ENCODE measurements at places on chromosomes 7 and 10.

DNA sequence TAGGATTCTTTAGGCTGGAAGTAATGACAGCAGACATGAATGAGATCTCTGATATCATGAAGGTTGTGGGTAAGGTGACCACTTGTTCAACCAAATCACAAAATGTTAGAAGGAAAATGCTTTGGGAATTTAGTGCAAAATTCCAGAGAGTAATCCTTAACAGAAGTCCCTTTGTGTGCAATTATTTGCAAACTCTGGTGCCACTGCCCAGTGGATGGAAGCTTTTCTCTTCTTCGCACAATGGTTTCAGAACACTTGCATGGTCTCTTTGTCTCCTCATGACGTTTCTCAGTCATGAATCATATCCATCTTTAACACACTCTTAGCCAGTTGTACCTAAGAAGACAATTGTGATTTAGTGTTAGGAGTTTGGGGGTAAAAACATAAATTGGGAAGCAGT lies 570.4 kb upstream of the ANKRD30A start:
- DNase-seq: no peak

DNA sequence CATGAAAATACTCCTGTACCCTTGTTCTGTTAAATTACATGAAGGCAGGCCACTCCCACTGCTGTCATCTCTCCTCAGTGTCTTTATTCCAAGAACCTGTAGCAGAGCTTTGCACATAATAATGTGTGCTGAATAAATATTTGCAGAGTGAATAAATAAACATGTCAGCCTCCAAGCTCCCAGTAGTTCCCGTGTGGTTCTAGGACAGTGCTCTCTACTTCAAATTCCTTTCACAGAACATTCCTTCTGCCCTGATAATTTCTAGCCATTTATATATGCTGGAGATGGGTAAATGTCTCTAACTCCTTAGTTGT lies 20.3 kb upstream of the HYAL4 start:
- no peak for DNase-seq

DNA sequence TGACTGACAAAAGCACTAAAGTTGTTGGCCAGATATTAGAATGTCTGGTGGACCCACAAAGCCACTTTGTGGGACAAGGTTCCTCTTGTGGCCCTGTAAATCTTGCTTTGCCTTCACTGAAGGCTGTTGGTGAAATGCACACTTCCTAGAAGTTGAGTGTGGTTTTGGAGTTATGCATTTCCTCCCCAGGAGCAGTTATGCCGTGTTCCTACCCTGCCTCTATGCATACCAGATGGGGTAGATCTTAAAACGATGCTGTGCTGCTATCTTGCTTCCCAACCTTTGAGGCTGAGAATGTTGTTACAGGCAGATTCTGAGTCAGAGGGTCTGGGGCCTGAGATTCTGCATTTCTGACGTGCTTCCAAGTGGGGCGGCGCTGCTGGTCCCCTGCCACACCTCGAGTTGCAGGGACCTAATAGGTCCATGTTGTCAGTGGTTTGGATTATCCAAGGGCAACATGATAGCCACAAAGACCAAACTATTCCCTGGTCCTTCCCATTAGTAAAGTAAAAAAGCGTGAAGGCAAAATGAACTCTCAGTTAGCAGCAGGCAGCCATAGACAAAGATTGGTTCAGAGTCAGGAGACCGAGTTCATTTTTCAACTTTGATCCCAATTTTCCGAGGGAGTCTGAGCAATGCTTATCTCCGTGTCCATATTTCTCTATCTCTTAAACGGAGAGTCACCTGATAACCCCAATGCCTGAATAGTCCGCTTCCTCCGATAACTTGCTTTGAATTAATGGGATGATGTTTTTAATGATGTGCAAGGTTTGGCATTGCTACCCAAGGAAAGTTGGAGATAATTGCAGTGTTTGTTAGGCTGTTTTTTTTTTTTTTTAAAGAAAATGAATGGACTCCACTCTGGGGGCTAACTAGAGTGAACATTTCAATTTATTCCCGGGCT lies 55.8 kb downstream of the CDHR3 start:
- DNase-seq: no peak

DNA sequence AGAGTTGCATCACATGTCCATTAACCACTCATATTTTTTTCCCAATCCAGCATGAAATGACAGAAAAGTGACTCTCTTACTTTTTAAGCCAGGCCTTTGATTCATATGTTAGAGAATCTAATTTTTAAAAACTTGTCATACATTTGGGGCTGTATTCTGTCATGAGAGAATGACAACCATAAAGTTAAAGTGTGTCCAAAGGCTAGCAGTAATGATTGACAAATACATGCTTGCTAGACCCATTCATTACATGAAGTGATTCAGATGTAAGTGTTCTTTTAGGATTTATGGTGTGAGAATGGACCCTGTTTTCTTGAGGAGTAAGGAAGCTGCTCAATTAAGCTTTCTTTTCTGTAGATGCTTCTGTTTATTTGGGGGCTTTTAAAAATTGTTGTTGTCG lies 75.4 kb downstream of the CSTF2T start:
- no peak for DNase-seq

- no peak for DNase-seq
Observed at GRCh38 chr10:22712211-22712955, 2.0 kb downstream of the PIP4K2A start.

- no peak for DNase-seq
Observed at GRCh38 chr10:110430340-110431273, 67.1 kb upstream of the DUSP5 start.

GRCh38 chr10:129390147-129390546 lies 76.9 kb upstream of the MGMT start:
- no peak for DNase-seq

DNA sequence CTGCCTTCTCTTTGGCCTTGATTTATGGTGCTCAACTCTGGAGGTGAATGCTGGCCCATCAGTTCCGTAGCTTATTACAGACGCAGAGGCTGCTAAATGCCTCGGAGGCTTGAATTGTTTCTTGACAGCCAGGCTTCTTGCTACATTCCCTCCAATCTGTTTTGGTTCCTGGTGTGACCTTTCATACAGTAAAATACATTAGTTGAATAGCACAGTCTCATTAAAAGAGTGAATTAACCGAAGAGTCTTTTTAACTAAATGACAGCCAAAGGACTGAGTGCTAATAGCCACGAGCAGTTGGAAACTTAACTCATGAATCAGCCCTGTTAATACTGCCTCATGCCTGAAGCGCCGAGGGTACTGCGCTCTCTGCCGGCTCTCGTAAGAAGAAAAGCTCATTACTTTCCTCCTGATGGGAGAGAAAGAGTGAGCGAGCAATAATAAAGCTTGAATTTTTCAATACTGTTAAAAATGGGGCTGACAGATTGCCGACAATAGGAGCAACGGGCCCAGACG lies 236.4 kb upstream of the GPR26 start:
- DNase-seq: no peak

GRCh38 chr7:27171637-27172314 lies 2.3 kb downstream of the HOXA10 start:
- DNase-seq: no peak

- no peak for DNase-seq
Observed at GRCh38 chr7:30913821-30914515, 2.3 kb downstream of the AQP1 start.

DNA sequence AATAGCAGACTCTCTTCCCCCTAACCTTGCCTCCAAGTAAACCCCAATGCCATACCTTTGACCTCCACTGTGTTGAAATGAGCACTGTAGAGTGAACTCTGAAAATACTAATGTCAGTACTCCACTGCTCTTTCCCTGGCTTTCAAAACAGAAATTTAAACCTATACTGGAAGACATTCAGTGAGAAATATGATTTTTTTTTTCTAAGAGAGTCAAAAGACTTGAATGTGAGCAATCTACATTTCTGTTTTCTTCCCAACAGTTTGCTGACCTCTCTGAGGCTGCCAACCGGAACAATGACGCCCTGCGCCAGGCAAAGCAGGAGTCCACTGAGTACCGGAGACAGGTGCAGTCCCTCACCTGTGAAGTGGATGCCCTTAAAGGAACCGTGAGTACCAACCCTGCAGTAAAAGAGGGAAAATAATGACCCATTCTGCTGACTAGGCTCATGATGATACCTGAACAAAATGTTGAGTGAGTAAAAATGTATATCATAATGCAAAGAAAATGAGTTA lies 6.4 kb downstream of the VIM start:
- DNase-seq: no peak

GRCh38 chr10:60654813-60655464 lies 123.3 kb upstream of the CDK1 start:
- DNase-seq: no peak

GRCh38 chr7:106057962-106058927 lies 53.9 kb downstream of the SYPL1 start:
- peak; percentile 70 for DNase-seq

DNA sequence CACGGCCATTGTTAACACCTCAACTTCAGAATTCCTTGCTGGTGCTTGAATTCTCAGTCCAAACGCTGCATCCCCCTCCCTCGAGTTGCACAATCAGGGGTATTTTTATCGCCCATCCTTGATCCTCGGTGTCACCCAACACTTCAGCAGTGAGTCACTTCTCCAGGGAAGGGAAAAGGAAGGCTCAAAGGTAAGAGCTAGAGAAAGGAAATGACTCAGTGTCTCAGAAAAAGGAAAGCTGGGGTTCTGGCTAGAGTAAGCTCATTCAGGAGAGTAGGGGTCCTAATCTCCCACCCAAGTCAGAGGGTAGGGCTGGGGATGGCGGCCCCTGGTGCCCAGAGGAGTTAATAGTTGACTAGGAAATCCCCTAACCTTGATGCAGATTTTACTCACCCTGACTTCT lies 39.8 kb upstream of the TRIM8 start:
- DNase-seq: no peak

DNA sequence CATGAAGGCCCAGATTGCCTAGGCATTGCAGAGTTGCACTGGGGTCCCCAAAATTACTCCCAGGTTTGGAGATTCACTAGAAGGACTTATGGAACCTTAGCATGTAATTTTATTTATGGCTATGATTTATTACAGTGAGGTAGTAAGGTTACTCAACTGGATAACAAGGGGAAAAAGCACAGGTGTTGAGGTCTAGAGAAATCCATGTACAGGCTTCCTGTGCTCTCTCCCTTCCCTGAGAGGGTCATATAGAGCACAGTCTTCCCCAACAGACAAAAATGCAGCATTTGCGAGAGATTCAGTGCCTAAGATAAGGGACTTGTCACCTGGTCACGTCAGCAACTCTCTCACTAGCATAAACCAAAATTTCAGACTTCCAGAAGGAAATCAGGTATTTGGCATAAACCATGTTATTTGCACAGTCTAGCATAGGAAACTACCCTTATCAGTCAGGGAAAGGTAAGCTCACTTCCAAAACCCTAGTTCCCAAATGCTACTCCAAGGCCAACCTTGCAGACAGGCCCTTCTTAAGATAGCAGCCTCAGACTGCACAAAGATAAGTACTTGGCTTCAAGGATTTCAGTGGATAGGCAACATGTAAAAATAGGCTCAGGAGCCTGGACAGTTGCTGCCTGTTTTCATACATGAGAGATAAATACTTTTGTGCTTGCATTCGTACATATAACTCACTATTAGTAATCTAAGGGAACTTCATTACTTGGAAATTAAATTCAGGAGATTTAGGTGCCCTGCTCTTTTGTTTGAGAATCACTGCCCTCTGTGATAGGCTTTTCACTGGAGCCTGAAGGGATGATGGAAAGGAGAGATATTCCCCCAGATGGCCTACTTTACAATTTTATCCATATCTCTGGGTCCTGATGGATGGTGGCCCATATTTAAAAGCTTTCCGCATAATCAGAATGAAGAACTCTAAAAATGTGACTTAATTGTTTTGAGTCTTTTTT lies 378.4 kb upstream of the LRGUK start:
- DNase-seq: no peak

DNA sequence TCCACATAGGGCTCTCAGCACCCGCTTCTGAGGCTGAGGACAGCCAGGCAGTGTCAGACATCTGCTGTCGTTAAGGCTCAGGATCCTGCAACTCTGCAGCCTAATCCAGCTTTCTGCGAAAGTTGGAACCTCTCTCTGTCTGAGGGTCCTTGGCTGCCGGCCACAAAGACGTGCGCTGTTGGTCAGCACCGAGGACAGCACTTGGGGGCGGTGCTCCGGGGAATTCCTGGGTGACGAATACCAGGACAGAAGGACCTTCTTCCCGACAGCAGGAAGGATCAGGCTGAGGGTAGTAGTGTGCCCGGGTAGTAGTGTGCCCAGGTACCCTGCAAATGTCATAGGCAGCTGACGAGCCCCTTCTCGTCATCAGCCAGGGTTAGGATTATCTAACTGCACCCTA lies 16.0 kb upstream of the RASGEF1A start:
- no peak for DNase-seq

DNA sequence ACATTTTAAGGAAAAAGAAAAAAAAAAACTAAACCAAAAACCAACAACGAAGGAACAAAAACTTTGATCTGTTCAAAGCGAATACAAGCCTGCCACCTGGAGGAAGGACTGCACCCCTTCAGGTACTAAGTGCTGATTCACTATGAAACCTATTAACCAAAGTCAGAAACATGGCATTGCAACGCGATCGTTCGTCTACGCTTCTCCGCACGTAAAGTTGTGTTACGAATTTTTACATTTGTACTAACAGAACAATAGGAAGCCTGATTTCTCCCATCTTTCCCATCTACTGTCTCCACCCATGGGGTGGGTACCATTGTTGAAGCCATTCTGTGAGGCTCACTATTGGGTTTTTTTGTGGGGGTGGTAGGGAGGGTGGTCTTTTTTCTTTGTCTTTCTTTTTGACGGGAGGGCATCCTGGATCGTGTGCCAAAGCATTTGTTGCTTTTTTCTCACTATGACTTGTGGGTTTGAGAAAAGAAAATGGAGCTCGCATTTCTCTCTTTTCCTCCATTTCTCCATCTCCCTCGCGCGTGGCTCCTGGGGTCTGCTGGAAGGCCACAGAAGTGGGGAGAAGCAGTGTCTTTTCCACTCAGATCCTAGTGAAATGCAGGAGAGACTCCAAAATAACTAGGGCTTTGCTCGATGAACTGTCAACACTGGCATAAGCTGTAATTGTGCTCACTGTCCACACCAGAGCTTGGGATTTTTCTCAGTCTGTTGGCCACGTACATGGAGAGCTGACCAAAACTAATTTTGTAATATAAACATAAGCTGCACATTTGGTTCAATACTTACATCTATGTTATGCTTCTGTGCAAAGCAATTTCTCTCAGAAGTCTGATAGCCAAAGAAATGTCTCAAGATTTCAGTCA lies 100.9 kb upstream of the YAE1 start:
- DNase-seq: no peak

- DNase-seq: no peak
Observed at GRCh38 chr7:5525271-5526099, 101.9 kb upstream of the TNRC18 start.

GRCh38 chr10:6228010-6228511 lies 25.3 kb downstream of the PFKFB3 start:
- DNase-seq: no peak

GRCh38 chr10:7435674-7436073 lies 24.8 kb upstream of the SFMBT2 start:
- DNase-seq: no peak

- DNase-seq: no peak
Observed at GRCh38 chr10:49208996-49209395, 20.8 kb upstream of the TMEM273 start.

GRCh38 chr10:119252051-119252465 lies 44.7 kb downstream of the GRK5 start:
- DNase-seq: no peak

GRCh38 chr10:69759641-69760040 lies 42.1 kb upstream of the COL13A1 start:
- DNase-seq: no peak

Data from hypothalamus (tissue), 51 donors.